ENCODE measurements at places on chromosomes 1 and 21. TPM values are rescaled to one million over a fixed set of nuclear protein-coding genes. Genes with fewer than 3 reads are reported as not detected.

GRCh38 chr1:193143285-193143684 lies 21.5 kb downstream of the CDC73 start:
- H3K27ac ChIP-seq, result no peak overlapping the region
- no peaks in the 10 kb centered on the region for H3K27me3 ChIP-seq
- H3K4me1 ChIP-seq, result peaks cover 14% of the 10 kb centered on the region

DNA sequence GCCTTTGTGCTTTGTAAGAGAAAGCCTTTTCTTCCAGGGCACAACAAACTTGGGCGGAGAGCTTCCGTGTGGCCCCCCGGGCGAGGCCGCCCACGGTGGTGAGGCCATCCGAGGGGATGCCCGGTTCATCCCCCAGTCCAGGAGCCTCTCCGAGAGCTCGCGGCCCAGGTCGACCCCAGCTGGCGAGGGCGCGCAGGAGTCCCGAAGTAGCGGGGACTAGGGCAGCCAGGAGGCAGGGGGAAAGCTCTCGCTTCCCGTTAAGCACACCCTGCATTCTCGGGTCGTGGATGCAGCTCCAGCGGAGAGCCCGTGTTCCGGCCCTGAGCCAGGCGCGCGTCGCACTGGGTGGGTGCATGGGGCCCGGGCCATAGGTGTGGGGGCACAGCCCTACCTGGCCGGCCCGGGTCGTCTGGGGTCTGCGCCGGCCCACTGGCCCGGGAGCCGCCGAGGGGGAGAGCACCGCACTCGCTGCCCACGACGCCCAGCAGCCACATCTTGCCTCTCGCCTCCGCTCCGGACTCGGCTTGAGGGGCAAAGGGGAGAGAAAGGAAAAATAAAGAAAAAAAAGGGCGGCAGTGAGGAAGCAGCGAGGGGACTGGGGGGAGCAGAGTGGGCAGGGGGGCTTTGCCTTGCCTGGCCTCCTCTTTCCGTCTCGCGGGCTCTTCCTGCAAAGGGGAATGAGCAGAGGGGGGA lies 1.8 kb downstream of the RNF220 start:
- DNase-seq, result no peak
- H3K36me3 ChIP-seq, result no peaks in the 10 kb centered on the region
- H3K4me1 ChIP-seq, result peaks cover 28% of the 10 kb centered on the region
- H3K27ac ChIP-seq, result no peak overlapping the region

DNA sequence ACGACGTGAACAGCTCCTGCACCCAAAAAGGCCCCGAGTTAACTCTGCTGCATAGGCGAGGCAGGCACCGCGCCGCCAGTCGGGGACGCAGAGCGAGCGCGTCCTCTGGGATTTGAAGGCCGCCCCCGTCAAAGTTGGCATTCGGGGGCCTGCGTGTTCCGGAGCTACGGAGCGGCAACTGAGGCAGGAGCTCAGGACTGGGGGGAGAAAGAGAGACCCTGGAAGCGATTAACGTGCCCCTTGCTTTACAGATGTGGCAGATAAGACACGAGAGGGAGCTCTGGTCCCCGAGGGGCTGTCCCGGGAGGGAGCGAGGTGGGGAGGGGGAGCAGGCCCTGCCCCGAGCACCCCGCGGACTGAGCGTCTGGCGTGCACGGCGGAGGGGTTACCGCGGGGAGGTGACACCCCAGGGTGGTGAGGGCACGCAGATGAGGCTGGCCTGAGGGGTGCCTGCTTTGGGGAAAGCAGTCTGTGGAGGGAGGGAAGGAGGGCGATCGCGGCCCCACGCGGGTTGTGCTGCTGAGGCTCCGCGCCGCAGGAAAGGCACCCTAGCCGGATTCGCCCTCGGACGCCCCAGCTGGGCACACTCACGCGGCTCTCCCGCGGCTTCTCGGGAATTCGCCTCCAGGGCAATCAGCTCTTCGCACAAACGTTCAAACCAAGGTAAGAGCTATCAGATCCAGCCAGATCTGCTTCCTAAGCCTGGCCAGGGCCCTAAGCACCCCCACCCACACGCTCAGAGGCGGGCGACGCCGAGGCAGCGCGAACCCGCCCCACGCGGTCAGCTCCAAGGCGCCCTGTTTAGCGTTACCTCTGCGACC lies 26.5 kb downstream of the ACTA1 start:
- peaks cover 61% of the 10 kb centered on the region for H3K27me3 ChIP-seq

DNA sequence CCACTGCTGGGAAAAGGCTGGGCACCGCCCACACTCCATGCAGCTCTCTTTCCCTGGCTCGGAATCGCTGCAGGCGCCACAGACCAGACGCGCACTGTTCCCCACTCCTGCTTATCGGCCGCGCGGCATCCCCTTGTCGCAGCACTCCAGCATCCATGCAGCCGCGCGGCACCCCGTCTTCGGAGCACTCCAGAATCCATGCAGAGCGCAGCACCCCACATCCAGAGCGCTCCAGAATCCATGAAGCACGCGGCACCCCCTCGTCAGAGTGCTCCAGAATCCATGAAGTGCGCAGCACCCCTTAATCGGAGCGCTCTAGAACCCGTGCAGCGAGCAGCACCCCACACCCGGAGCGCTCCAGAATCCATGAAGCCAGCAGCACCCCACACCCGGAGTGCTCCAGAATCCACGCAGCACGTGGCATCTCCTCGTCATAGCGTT lies 9.5 kb downstream of the TFF3 start:
- peaks cover 9% of the 10 kb centered on the region for H3K4me1 ChIP-seq
- H3K36me3 ChIP-seq, result no peaks in the 10 kb centered on the region
- no peak for DNase-seq
- H3K27ac ChIP-seq, result no peak overlapping the region

GRCh38 chr1:41357451-41358101 lies 3.7 kb upstream of the FOXO6 start:
- DNase-seq, result no peak
- peaks cover 4% of the 10 kb centered on the region for H3K4me1 ChIP-seq
- H3K27me3 ChIP-seq, result peaks cover 16% of the 10 kb centered on the region

DNA sequence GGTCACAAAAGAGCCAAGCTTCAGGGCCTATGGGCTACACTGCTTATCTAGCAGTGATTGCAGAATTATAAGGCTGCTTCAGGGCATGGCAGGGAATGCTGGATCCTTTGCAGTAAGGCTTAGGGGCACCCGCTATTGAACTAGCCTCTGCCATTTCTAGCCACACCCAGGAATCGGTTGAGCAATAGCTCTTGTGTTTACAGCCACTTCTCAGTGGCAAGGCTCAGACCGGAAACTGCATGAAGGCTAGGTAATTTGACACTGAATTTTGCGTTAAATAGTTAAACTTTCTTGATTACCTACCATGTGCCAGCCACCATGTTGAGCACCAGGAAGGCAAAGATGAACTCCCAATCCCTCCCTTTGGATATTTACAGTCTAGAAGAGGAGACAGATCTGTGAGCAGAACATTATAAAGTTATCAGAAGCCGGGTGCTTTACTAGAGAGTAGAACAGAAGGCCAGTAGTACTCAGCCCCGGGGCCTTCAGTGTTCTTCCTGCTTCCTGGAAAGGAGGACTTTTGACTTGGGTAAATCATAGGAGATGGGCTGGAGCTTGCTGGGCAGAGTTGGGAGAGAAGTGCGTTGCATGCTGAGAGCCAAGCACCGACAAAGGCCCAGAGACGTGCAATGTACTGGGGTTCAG lies 98.6 kb upstream of the LPGAT1 start:
- peaks cover 6% of the 10 kb centered on the region for H3K4me1 ChIP-seq
- peaks cover 1% of the 10 kb centered on the region for H3K27me3 ChIP-seq
- no peak overlapping the region for H3K27ac ChIP-seq
- H3K4me3 ChIP-seq, result no peak overlapping the region
- DNase-seq, result no peak

- peaks cover 26% of the 10 kb centered on the region for H3K4me1 ChIP-seq
- no peak for DNase-seq
- H3K36me3 ChIP-seq, result no peaks in the 10 kb centered on the region
- H3K27me3 ChIP-seq, result peaks cover 5% of the 10 kb centered on the region
- no peak overlapping the region for H3K27ac ChIP-seq
Observed at GRCh38 chr1:43292679-43293078, 7.3 kb upstream of the C1orf210 start.

GRCh38 chr1:116855773-116856201 lies 53.9 kb upstream of the PTGFRN start:
- H3K27ac ChIP-seq, result no peak overlapping the region
- peaks cover 17% of the 10 kb centered on the region for H3K4me1 ChIP-seq
- no peaks in the 10 kb centered on the region for H3K36me3 ChIP-seq

DNA sequence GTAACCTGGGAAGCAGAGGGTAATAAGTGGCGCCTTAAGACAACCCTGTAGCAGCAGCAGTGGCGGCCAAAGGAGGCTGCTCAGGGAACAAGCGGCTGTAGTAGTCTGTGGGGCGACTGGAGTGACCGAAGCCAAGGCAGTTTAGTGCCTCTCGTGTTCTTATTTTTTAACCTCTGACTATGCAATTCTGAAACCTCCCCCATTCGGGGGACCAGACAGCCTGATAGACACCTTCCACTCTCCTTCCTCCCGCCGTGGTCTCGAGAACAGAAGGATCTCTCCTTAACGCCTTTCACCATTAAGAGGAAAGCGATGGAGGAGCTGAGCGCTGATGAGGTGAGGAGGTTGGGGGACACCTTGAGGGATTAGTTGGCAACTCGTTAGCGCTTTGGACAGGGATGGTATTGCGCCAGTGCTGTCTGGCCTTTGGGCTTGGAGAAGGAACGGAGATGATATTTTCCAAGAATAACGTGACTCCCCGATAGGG lies 644 bp downstream of the UBE4B start:
- no peaks in the 10 kb centered on the region for H3K27me3 ChIP-seq
- H3K4me3 ChIP-seq, result peak overlapping the region; percentile 97
- H3K4me1 ChIP-seq, result peaks cover 25% of the 10 kb centered on the region
- DNase-seq, result peak; percentile 32

- peaks cover 13% of the 10 kb centered on the region for H3K36me3 ChIP-seq
- peak overlapping the region; percentile 37 for H3K4me3 ChIP-seq
- H3K27me3 ChIP-seq, result no peaks in the 10 kb centered on the region
- DNase-seq, result no peak
- H3K4me1 ChIP-seq, result peaks cover 43% of the 10 kb centered on the region
- no peak overlapping the region for H3K27ac ChIP-seq
Observed at GRCh38 chr21:37075214-37075770, 2.2 kb downstream of the TTC3 start.

DNA sequence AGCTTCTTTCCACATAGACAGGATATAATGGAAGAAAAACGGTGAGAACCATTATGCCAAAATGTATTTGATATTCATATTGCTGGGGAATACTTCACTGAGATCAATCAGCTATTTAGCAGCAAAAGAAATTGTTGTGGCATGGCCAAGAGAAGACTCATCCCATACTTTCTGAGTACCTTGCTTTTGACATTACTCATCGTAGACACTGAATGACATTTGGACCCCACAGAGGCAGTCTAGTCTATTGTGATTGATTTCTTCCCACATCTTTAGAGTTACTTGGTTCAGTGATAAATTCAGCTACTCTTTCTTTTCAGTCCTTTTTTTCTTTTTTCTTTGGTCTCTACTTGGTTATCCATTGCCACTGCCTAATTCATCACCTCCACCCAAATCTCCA lies 22.1 kb downstream of the ATP1B1 start:
- H3K4me1 ChIP-seq, result no peaks in the 10 kb centered on the region
- no peak overlapping the region for H3K4me3 ChIP-seq
- no peak overlapping the region for H3K27ac ChIP-seq
- no peak for DNase-seq
- no peaks in the 10 kb centered on the region for H3K27me3 ChIP-seq

GRCh38 chr1:91564888-91565701 lies 64.4 kb downstream of the CDC7 start:
- H3K36me3 ChIP-seq, result peaks cover 14% of the 10 kb centered on the region
- DNase-seq, result no peak
- no peaks in the 10 kb centered on the region for H3K27me3 ChIP-seq
- H3K4me3 ChIP-seq, result no peak overlapping the region

DNA sequence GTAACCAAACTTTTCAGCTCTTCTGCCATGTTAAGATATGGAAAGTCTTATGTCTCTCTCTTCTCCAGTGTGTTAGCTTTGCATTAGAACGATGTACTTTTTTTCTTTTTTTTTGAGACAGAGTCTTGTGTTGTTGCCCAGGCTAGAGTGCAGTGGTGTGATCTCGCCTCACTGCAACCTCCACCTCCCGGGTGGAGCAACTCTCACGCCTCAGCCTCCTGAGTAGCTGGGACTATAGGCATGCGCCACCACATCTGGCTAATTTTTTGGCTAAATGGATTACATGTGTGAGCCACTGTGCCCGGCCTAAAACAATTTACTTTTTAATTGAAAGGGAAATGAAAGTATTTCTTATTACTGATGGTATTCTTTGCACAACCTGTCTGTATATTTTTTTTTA lies 35.8 kb downstream of the SPEN start:
- H3K36me3 ChIP-seq, result peaks cover 11% of the 10 kb centered on the region
- peaks cover 50% of the 10 kb centered on the region for H3K4me1 ChIP-seq
- H3K4me3 ChIP-seq, result no peak overlapping the region
- H3K27me3 ChIP-seq, result no peaks in the 10 kb centered on the region

- no peaks in the 10 kb centered on the region for H3K36me3 ChIP-seq
- no peaks in the 10 kb centered on the region for H3K4me1 ChIP-seq
- DNase-seq, result no peak
- no peak overlapping the region for H3K27ac ChIP-seq
- peaks cover 17% of the 10 kb centered on the region for H3K27me3 ChIP-seq
Observed at GRCh38 chr1:205496661-205497060, 7.8 kb upstream of the CDK18 start.

- DNase-seq, result no peak
- peaks cover 39% of the 10 kb centered on the region for H3K36me3 ChIP-seq
- peaks cover 75% of the 10 kb centered on the region for H3K4me1 ChIP-seq
- no peaks in the 10 kb centered on the region for H3K27me3 ChIP-seq
- no peak overlapping the region for H3K4me3 ChIP-seq
Observed at GRCh38 chr1:198601936-198602889, 36.6 kb upstream of the PTPRC start.

GRCh38 chr1:93669369-93669768 lies 12.3 kb downstream of the BCAR3 start:
- no peaks in the 10 kb centered on the region for H3K4me1 ChIP-seq
- no peak overlapping the region for H3K27ac ChIP-seq
- no peak for DNase-seq
- H3K4me3 ChIP-seq, result no peak overlapping the region
- no peaks in the 10 kb centered on the region for H3K36me3 ChIP-seq
- peaks cover 4% of the 10 kb centered on the region for H3K27me3 ChIP-seq

- H3K27ac ChIP-seq, result no peak overlapping the region
- no peak for DNase-seq
- H3K27me3 ChIP-seq, result no peaks in the 10 kb centered on the region
- H3K36me3 ChIP-seq, result no peaks in the 10 kb centered on the region
- no peaks in the 10 kb centered on the region for H3K4me1 ChIP-seq
- H3K4me3 ChIP-seq, result no peak overlapping the region
Observed at GRCh38 chr1:215002471-215002870, 80.1 kb upstream of the KCNK2 start.

DNA sequence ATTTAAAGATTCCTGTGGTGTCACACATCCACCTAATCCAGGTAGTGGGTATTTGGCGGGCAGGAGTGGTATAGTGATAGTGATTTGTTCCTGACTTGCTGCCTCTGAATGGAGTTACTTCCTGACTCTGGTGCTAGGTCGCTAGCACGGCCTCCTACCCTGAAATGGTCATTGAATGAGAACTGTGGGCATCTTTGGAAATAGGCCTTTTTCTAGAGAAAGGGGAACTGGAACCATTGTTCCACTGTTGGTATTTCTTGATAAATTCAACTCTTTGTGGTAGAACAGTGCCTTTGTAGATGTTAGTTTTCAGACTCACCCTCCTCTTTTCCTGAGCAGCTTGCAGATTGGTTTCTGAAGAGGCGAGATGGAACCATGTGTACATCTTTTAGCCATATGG lies 1.5 kb downstream of the QSOX1 start:
- peak overlapping the region; percentile 85 for H3K4me3 ChIP-seq
- H3K27ac ChIP-seq, result peak overlapping the region; percentile 37
- peaks cover 28% of the 10 kb centered on the region for H3K4me1 ChIP-seq
- DNase-seq, result no peak
- H3K36me3 ChIP-seq, result no peaks in the 10 kb centered on the region

Gene KCNT2
- not detected for total RNA-seq

Gene BSND
- not detected for total RNA-seq

Gene PLCH2
- total RNA-seq, result 16.7 TPM

Gene FOXO6
- total RNA-seq, result not detected
